ENCODE measurements at places on chromosomes 2 and 18. TPM values are rescaled to one million over a fixed set of nuclear protein-coding genes. Genes with fewer than 3 reads are reported as not detected.

DNA sequence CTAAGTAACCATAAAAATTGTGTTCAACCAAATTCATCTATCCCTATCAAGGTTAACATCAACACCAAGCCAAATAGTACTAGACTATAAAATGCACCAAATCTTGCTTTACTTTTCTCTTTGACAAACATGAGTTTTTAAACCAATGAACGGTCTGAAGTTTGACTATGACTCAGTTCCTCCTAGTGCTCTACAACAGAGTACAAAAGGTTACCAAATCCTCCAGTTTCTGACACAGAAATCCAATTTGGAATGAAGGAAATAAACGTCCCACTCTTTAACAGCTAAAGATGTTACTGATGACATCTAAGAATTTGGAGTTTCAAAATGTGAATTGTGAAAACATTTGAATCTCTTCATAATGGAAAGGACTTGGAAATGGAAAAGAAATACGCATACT, 11.8 kb upstream of the ACVR1 start:
- no peak for DNase-seq

DNA sequence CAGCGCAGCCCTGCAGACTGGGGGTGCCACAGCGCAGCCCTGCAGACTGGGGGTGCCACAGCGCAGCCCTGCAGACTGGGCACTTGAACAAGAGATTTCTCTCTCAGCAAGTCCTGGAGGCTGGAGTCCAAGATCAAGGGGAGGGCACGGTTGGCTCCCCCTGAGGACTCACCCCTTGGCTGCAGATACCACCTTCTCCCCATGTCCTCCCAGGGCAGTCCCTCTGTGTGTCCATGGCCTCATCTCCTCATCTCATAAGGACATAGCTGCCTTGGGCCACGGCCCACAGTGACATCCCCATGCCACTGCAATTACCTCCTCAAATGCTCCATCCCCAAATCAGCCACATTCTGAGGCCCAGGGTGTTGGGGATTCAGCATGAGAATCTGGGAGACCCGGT, 98.2 kb downstream of the TPO start:
- no peak for DNase-seq

- DNase-seq: no peak
Measured at GRCh38 chr2:36634981-36635597, 37.1 kb upstream of the FEZ2 start.

DNA sequence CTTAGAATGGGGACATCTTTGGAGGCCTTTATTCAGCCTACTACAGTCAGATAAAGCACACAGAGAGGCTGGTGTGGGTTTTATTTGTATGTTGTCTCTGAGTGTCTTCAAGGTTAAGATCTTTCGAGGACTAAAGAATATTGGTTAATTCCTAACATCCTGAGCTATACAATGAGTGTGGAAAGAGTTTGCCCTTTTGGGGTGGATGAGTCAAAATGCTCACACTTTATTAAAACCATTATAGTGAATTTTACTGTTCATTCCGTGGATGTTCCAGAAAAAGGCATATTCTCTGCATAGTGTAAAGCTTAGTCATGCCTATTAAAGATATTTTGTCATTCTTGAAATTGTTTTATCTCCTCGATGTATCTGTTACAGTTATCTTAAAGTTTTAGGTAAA, 29.1 kb upstream of the SLC38A11 start:
- no peak for DNase-seq

DNA sequence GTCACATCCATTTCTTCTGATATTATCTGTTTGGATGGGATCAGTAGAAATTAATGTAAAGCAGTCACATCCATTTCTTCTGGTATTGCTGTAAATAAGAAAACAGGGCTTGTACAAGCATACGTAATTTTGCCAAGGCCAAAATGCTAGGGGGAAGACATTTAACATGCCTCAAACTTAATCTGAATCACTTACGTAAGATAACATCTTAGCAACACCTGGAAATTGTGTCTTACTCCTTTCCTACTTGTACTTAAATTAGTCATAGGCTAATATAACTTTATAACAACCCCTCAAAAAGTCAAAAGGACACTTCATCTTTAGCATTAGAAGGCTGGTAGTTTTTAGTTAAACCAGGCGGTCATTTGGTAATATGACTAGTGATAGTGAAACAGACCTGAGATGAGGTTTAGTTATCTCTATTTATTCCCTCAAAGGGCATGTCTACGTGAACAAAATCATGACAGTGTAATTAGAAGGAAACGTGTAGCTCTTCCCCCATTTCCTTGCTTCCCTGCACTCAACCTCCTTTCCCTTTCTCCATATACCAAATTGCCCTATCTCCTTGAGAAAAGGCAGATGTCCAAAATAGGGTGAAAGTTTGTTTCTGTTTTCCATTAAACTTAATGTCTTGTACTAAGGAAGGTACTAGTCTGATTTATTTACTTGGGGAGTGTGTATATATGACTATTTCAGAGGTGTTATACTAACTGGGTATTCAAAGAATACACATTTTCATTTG, 99.3 kb upstream of the FZD5 start:
- no peak for DNase-seq

DNA sequence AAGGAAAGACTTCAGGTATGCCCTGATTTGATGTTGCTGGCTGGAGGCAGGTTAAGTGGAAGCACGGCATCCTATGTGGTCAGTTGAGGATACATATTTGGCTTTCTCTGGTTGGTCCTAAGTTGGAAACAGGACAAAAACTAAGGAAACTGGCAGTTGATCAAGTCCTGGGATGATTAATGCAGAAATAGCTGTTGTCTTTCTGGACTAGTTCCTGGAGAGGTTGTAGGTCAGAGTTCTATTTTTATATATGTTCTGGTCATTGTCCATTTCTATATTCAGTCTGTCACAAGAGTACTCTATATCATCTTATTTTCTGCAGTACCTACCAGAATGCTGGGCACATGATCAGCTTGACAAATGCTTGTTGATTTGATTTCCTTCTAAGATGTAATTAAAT, 4.0 kb upstream of the SLC35F5 start:
- no peak for DNase-seq

DNA sequence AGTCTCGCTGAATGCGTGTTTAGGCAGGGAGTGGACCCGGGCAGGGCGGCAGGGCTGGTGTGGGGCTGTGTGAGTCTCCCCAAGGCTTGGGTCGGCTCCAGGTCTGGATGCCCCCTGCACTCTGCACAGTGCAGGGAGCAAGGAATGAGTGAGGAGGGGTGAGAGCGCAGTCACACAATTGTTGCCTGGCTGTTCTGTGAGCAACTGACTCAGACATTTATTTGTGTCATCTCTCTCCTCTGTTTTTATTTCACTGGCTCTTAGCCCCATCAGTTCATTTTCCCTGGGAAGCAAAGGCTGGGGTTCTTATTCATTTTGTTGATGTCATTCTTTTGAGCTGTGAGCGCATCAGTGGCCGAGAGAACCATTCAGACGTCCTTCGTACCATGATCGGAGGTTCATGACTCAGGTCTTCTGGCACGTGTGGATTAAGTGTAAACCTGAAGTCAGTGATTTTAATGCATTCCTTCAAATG, 61.1 kb downstream of the GATA6 start:
- DNase-seq: no peak

DNA sequence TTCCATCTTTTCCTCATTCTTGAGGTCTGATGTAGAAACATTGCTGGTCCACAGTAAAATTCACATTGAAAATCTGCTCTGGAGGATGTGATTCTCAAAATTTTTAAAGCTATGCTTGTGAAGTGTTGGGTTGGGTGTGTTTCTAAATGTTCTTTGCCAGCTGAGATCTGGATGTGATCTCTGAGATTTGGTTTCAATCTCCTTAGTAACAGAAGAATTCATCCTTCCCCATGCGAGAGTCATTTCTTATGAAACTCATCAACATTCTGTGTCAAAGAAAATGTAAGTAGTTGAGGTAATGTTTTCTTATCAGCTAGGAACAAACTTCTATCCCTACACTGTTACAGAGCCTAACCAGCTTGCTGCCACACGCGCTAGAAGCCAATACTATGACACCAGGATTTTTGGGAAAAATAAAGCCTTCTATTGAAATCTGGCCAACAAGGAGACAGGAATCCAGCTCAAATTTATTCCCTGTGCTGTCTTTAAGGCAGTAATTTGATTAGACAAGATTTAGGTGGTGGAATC, 134.9 kb downstream of the PTH2R start:
- DNase-seq: no peak

GRCh38 chr2:48467637-48468036, 62.3 kb upstream of the STON1 start:
- DNase-seq: no peak

- peak; percentile 30 for DNase-seq
Measured at GRCh38 chr2:119488245-119489214, 35.8 kb downstream of the SCTR start.

Gene MEMO1
- total RNA-seq: 48.3 TPM

Gene CCDC141
- 0.07 TPM for total RNA-seq

Gene GCKR
- 26.8 TPM for total RNA-seq

Gene EDAR
- total RNA-seq: not detected

Gene KIF5C
- 2.9 TPM for total RNA-seq

Gene NT5DC4
- 13.6 TPM for total RNA-seq
